ENCODE measurements at places on chromosomes 2 and 18.

DNA sequence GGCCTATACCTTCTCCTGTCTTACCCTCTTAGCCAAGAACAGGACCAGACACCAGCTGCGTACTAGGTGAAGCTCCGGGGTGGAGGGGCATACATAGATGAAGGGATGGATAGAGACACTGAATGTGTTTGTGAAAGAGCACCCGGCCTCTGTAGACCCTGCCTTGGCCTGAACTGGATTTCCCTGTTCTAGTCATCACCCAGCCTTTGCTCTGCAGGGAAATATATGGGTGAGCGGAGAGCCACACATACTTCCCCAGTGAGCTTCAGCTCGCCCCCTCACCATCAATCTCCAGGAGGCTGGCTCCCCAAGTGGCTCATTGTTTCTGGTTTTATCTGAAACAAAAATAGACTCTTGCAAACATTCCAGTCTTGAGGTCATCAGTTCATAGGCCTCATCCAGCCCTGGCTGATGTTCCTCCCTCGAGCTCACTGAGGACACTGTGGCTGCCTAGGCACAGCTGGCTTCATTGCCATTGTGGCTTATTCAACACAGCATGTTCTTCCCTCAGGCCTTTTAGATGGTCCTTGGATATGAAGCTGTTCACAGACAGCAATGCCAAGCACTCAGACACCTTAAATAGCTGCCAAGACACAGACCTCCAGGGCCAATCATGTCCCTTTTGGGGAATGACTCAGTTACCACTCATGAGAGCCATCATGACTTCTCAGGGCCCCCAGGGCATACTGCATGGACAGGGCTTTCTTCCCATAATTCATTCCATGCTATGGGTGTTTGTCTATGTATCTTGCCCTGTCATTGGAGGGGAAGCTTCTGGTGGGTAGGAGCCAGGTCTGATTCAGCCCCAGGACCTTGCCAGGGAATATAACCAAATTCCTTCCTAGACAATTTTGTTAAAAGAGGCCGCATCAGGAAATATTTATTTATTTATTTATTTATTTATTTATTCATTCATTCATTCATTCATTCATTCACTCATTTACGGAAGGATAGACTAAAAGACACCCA is 82.4 kb downstream of the TTC32 start:
- no peak for DNase-seq

DNA sequence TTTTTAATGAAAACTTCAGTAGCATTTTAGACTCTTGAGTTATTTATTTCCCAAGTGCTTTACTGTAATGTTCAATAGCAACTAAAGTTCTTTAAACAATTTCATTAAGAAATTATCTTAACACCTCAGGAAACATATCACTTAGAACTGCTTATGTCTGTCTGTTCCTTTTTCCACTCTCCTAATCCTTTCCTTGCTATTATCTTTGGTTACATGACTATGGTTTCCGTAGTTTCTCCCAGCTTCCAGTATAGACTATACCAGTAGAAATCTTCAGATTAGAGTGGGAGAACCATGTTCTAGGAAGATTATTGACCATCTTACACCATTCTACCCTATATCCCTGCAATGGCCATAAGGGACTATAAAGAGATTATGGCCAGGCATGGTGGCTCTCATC is 280.0 kb downstream of the EXOC6B start:
- DNase-seq: no peak

GRCh38 chr2:186713691-186714090 is 19.8 kb downstream of the FAM171B start:
- no peak for DNase-seq

- no peak for DNase-seq
Observed at GRCh38 chr18:425106-425745, 75.3 kb downstream of the COLEC12 start.

GRCh38 chr2:110667071-110667470 is 10.8 kb downstream of the BUB1 start:
- DNase-seq: no peak

Data from CD4-positive, alpha-beta T cell treated with Interleukin-6 for 4 hours (primary cell).